Activated gamma-delta T cell (primary cell): ENCODE measurements at places on chromosomes 5 and 9.

GRCh38 chr5:159550951-159551350 lies 220.7 kb upstream of the IL12B start:
- DNase-seq, result no peak

DNA sequence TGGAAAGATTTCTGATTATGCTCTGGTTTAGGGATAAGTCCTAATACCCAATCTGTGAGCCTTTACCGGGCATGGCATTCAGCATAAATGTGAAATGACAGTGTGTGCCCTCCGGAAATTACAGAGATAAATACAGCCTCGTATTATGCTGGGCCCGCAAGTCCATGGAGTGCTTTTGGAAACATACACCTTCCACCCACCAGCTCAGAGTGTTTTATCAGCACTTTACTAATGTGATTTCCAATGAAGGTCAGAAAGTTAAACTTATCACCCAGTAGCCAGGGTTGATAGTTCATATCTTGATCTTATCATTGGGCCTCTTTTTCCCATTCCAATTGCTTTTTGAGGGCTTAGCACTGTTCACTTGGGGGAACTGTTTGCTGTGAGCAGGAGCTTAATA lies 94.8 kb downstream of the SGCD start:
- no peak for DNase-seq

- DNase-seq, result no peak
Measured at GRCh38 chr9:120891245-120891883, 14.4 kb upstream of the PHF19 start.

DNA sequence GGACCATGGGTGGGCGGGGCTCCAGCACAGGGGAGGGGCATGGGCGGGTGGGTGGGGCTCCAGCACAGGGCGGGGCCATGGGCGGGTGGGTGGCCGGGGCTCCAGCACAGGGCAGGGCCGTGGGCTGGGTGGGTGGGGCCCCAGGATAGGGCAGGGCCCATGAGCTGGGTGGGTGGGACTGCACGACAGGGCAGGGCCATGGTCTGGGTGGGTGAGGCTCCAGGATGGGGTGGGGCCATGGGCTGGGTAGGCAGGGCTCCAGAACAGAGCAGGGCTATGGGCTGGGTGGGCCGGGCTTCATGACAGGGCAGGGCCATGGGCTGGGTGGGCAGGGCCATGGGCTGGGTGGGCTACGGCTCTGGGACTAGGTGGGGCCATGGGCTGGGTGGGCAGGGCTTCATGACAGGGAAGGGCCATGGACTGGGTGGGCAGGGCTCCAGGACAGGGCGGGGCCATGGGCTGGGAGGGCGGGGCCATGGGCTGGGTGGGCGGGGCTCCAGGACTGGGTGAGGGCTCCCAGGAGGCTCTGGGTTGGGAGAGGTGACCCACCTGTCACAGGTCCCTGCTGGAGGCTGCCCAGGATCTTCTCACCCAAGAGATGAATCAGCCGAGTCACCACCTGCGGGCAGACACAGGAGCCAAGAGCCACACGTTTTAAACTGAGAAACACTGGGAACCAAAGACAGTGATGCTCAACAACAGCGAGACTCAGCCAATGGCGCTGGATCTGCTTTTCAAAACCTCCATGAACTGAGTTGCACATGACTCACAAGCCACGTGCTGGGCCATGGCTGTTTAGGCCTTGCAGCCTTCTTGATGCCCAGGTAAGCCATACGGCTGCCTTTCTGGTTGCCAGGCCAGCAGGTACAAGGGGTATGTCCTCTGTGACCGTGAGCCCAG lies 33.6 kb upstream of the NSMF start:
- DNase-seq, result no peak

DNA sequence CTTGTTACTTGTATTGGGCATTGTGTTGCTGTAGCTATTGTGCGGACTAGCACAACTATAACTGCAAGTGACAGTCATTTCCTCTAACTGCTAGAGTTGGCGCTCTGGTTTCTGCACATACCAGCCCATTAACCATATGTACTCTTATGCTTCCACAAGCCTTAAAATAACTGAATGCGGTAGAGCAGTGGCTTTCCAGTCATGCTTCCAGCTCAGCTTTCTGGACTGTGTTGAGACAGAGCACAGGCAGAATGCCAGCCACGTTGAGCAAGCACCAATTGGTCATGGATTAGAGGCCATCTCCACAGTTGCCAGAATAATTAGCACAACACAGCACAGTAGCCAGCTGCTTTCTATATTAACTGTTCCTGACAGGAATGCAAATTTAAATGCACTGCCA lies 12.2 kb downstream of the INVS start:
- no peak for DNase-seq

DNA sequence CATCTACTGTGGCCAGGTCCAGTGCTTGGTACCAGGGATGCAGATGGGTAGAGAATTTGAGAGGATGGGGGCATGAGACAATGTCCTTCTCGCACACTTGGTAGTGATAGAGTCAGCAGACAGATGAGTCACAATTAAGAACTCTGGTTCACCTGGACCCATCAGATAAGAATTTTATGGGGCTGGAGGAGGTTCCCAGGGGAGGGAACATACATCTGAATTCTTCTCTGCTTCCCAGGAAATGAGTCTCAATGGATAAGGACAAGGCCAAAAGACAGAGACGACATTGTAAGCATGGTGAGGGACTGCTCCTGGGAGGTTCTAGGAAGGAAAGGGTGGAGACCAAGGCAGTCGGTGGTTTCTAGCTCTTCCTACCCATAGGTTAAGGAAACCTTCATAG lies 5.3 kb downstream of the SLC4A9 start:
- no peak for DNase-seq

DNA sequence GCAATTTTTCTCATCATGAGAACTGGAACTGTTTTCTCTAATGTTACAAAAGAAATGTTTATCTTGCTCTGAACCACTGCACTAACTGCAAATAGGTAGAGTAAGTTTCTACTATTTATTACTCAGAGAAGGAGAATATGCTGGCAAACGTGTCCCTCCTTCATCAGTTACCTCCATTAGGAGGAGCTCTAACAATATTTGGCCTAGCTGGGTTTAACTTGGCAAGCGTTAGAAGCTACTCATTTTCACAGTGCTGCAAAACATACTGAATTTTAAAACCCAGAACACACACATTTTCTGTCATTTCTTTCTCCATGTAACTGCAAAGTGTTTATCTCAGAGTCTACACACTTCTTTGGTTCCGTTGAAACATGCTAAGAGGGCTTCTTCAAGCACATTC lies 101.0 kb upstream of the GABRG2 start:
- DNase-seq, result no peak

DNA sequence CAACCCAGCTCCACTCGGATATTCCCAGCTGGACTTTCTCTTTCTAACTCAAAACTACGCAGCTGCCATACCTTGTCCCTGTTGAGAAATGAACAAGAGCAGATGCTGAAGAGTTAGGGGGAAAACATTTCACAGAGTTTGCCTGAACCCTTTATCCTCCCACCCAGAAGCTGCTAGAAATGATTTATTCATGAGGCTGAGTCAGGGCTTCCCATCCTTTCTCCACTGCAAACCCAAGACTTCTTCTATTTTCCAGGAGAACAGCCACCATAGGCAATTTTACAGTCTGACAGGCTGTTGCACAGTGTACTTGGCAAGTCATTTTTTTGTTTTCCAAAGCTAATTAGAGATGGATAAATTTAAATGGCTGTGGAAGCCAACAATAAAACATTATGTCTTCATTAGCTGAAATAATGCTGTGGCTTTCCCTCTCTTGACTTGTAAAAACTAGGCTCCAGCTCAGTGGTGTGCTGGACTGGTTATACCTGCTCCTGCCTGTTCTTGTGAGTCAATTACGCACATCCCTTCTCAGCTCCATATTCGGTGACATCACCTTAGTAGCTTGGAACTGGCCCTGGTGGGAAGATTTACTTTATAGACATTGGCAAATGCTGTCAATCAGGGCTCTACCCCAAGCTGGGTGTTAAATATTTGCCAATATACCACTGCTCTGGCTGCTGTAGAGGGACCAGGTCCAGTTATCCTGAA lies 71.9 kb downstream of the KIF4B start:
- no peak for DNase-seq
